ENCODE measurements at places on chromosomes 11 and 22. TPM values are rescaled to one million over a fixed set of nuclear protein-coding genes. Genes with fewer than 3 reads are reported as not detected.

Gene SLC17A6
- total RNA-seq: not detected

DNA sequence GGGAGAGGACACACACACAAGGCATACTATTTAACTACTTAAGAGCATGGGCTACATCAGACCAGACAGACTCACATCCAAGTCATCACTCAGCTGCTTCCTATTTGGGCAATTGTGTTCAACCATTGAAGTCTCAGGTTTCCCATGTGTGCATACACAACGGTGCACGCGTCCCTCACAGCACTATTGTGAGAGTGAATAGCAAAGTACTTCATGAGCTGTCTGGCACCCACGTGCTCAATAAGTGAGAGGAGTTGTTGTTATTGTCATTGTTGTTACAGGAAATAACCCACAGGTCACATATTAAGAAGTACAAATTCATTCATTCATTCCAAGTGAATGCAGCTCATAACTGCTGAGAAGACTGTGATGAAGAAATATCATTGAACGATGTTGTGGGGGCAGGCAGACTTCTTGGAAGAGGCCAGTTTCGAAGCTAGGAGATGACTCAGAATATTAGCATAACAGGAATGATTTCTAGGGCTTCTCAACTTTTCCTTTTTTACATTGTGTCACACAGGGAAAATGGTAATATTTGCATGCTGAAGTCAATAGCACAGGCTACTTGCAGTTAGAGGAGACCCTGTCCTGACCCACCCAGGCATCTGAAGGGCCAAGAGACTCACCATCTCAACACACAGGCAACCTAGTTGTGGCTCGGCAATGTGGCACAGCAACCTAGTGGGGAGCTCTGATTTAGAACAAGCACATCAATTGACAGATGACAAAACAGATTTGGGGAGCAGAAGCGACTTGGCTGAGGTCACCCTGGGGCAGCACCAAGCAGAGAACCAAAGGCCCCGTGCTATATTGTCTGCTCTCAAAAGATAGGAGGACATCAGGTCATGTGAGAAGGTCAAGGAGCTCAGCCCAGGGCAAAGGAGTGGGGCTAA lies 606.0 kb downstream of the BUD13 start:
- DNase-seq: no peak

DNA sequence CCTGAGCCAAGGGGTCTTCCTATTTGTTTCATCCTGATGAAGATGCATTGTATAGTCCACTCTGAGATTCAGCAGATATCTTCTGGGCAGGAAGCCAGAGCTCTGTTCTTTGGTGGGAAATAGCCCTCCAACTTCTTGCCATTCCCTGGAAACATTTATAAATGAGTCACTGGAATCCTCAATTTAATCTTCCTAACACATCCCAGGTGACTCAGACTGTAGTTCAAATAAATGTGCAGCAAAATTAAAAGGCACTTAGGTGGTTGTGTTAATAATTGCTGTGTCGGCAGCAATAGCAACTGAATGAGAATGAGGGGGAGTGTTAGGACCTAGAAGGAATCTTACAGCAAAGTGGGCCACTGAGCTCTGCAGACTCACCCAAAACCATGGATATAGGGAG lies 108.6 kb downstream of the INSC start:
- peak; percentile 45 for DNase-seq

DNA sequence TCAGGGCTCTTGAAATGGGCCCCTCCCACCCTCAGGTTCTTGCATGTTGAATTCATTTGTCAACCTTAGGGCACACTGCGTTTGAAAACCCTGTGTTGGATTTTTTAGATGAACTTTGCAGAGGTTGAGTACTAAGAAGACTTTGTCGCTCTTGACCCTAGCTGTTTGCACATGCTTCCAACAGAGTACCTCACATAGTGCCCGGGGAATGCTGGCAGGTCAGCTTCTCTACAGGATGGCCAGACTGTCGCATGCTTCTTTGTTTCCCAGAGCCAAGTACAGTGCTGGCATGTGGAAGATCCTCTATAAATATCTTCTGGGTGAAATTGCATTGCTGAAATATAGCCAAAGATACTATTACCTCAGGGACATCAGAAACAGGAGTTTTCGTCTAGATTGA lies 59.9 kb downstream of the FAT3 start:
- DNase-seq: no peak

Gene ST14
- not detected for total RNA-seq

DNA sequence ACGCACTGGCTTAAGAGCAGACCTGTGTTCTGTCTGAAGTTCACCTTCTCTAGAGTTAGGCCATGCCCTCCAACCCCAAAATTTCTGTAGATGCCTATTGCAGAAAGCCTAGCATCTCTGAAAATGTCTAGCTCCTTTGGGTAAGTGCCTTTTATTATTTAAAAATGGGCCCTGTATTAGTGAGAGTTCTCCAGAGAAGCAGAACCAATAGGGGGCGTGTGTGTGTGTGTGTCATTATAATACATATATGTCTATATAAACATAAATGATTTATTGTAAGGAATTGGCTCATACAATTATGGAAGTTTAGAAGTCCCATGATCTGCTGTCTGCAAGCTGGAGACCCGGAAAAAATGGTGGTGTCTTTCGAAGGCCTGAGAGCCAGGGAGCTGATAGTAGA lies 144.7 kb downstream of the TTC17 start:
- DNase-seq: no peak

DNA sequence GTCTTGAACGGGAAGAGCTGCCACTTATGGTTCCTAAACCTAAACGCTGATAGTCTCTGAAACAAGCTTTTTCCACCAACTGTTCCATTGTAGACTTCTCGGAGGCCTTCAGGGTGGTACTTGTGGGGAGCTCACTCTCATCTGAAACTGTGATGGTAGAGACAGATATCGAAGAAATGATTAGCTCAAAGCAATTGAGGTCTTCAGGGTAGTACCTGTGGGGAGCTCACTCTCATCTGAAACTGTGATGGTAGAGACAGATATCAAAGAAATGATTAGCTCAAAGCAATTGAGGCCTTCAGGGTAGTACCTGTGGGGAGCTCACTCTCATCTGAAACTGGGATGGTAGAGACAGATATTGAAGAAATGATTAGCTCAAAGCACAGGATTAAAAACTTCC lies 175.7 kb downstream of the SWAP70 start:
- DNase-seq: no peak

GRCh38 chr11:77423624-77424023 lies 50.3 kb downstream of the PAK1 start:
- DNase-seq: no peak

All from fibroblast of the aortic adventitia (primary cell).